ENCODE measurements at places on chromosomes 16 and 17.

GRCh38 chr16:85556456-85557082, 56.6 kb upstream of the GSE1 start:
- peak; percentile 71 for DNase-seq

GRCh38 chr16:56738221-56738620, 8.3 kb downstream of the NUP93 start:
- DNase-seq = no peak

- DNase-seq = no peak
Observed at GRCh38 chr16:84559311-84559932, 55.0 kb upstream of the MEAK7 start.

- no peak for DNase-seq
Observed at GRCh38 chr16:23838485-23839142, 2.8 kb downstream of the PRKCB start.

GRCh38 chr16:27759967-27760788, 210.2 kb downstream of the KATNIP start:
- no peak for DNase-seq

DNA sequence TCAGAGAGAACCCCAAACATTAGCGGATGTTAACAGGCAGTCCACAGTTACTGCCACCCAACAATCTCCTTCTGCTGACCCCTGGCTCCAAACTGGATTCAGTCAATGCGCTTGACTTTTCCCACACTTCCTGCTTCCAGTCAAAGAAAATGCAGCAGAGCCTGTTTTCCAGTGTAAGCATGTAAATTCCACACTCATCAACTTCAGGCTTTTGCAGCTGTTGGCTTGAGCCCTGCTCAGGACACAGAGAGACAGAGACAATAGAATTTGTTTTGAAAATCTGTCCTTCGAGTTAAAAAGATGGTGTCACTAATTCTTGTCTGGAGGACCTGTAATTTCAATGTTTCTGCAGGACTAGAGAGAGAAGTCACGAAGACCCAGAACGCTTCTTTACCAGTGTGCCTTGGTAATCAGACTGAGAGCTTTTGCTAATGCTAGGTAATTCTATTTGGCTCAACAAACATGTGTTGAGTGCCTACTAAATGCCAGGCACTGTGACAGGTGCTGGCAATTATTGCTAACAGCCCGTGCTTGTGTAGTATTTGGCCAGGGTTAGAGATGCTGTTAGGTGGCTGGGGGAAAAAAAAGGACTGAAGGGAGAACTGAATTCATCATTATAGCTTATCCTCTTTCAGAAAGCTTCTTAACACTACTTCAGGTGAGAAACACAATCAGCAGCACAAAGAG, 32.5 kb downstream of the HOXB1 start:
- no peak for DNase-seq

- DNase-seq = peak; percentile 37
Observed at GRCh38 chr17:7676533-7676932, 10.8 kb downstream of the TP53 start.

DNA sequence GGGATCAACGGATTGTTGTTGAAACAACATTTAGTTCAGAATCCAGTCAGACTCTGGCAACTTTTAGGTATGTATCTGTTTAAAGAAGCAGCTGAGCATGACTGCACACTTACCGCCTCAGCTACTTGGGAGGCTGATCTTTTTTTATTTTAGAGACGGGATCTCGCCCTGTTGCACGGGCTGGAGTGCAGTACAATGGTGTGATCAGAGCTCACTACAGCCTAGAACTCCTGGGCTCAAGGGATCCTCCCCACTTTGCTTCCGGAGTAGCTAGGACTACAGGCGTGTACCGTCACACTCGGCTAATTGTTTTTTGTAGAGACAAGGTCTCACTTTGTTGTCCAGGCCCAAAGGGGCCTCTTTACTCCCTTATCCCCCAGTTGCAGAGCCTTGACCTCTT, 2.3 kb downstream of the SPG7 start:
- DNase-seq = no peak

DNA sequence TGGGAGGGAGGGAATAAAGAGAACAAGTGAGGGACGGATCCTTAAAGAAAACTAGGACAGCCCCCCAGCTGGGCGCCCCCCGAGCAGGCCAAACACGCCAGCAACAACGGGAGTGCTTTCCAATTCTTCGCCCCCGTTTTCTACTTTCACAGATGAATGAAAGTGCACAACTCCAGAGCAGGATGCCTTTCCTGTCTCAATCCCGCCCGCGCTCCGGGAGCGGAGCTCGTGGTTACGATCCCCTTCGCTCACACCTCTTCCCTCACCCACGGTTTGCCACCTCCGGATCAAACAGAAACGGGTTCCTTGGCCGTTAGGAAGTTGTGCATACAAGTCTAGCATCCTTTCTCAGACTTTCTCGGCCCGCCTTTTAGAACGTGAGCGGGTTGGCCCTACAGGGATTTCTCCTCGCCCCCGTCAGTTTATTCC, 680 bp downstream of the SKA2 start:
- peak; percentile 73 for DNase-seq

GRCh38 chr16:1635070-1635469, 22.9 kb downstream of the CRAMP1 start:
- DNase-seq = no peak

DNA sequence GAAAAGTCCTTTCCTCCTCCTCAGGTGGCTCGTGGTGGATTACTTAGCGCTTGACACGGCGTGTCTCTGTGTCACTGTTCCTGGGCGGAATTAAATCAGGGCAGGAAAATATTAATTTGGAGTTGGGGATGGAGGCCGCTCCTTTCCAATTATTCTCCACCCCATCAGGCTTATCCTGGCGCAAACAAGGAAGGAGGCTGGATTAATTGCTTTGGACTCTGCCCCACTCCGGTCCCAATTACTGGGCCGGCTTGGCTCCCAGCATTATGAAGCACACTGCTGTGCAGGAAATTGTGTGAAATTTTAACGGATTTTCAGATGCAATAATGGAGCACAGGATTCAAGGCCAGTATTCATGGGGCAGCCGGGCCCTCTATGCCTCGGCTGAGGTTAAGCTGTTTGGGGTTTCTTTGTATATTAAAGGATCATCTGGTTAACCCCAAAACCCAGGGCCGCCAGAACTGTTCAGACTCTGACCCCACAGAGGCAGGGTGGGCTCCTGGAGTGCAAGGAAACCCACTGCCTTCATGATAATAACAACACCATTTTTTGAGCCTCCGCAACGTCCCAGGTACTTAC, 87.8 kb downstream of the MRM1 start:
- DNase-seq = no peak

- DNase-seq = no peak
Observed at GRCh38 chr16:64234200-64234599, 887.7 kb downstream of the CDH11 start.

GRCh38 chr16:1101133-1101532, 5.1 kb upstream of the C1QTNF8 start:
- no peak for DNase-seq

GRCh38 chr16:22318690-22319358, 21.6 kb downstream of the POLR3E start:
- DNase-seq = peak; percentile 19

GRCh38 chr16:77376358-77376757, 58.5 kb downstream of the ADAMTS18 start:
- no peak for DNase-seq

DNA sequence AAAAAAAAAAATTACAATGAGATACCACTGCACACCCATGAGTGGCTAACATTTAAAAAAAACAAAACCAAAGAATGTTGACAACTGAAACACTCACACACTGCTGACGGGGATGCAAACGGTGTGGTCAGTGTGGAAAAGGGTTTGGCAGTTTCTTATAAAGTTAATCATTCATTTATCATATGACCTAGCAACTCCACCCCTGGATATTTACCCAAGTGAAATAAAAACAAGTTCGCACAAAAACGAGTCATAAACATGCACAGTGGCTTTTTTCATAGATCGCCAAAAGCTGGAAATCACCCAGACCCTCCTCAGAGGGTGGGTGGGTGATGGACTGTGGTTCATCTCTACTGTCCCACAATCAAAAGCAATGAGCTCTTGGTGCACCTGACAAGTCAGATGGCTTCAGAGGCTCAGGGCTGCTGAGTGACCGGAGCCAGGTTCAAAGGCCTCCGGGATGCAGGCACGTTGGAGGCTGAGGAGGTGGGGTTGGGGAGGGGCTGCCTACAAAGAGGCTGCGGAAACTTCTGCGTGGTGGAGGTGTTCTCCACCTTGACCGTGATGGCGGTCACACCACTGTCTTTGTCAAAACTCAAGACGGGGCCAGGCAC, 14.2 kb downstream of the RAB40B start:
- peak; percentile 57 for DNase-seq
